ENCODE measurements at places on chromosomes 16 and 17. TPM values are rescaled to one million over a fixed set of nuclear protein-coding genes. Genes with fewer than 3 reads are reported as not detected.

DNA sequence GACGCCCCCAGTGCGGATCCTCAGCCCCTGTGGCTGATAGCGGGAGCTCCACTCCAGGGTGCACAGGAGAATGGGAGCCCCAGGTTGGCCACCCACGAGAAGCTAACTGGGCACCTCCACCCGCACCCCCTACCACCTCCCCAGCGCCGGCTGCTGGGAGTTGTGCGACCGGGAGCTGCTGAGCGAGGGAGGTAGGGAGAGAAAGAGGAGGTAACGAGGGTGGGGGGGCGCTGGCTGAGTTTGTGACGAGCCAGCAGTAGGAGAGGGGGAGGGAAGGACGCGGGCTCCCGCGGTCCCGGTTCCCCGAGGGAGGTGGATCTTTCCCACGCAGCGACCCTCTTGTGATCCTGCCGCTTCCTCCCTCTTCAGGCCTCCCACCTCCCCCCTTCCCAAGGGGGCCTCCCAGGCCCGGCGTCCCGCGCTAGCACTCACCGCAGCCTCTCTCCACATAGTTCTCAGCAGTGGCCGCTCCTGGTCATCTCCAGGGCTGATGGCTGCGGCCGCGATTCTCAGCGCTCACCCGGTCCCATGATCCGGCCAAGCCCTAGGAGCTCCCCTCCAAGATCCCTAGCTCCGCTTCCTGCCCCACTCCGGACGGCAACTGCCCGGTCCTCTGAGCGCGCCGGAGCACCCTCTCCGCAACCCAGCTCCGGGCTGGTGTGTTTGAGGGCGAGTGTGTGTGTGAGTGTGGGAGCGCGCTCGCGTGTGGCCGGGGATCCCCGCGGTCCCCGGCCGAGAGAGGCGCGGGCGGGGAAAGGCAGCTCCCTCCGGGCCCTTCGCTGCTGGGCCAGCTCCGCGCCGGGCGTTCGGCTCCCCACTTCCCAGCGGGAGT, at the start of gene GRIN2A:
Gene GRIN2A (minus strand): TSS at position 207 of the 832 bp plus-strand sequence. CDS start 2,017 bp downstream, outside the sequence.
- no peak for ATAC-seq

- peak; percentile 0 for ATAC-seq
These were observed 2.8 kb downstream of the TRAF4 start for GRCh38 chr17:28746611-28747050.

- ATAC-seq: no peak
These were observed 118.9 kb upstream of the IRX3 start for GRCh38 chr16:54405478-54405877.

- no peak for ATAC-seq
These were observed 18.2 kb downstream of the CES5A start for GRCh38 chr16:55856950-55857349.

- ATAC-seq: no peak
These were observed 656.6 kb downstream of the WWOX start for GRCh38 chr16:78755751-78756661.

GRCh38 chr16:3681206-3681605, 26.7 kb downstream of the DNASE1 start:
- ATAC-seq: no peak

DNA sequence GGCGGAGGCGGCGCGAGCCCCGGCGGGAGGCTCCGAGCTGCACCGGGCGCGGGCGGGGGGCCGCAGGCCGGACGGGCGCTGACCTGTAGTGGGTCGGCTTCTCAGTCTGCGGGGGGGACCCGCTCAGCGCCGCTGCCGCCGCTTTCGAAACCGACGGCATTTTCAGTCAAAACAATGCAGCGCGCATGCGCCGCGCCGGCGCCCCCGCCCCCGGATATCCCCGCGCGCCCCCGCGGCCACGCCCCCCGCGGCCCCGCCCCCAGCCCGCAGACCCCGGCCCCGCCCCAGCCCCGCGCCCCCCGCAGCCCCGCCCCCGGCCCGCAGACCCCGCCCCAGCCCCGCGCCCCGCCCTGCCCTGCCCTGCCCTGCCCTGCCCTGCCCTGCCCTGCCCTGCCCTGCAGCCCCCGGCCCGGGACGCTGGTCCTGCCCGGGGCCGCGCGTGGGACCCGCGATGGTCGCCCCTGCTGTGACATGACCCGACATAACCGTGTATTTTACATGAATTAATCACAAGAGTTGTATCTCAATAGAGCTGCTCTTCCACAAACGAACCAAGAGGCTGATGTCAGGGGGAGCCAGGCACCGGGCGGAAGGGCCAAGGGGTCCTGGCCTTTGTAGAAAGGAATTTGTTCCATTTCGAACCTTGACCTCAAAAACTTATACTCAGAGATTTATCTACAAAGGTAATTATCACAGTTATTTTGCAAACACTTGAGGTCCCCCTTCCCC, at the start of gene UNKL:
Gene UNKL (minus strand): TSS at position 173 of the 729 bp plus-strand sequence. CDS start 13 bp downstream, at position 160.
- ATAC-seq: peak; percentile 54

- no peak for ATAC-seq
These were observed 4.1 kb downstream of the ABCC1 start for GRCh38 chr16:15953477-15953876.

DNA sequence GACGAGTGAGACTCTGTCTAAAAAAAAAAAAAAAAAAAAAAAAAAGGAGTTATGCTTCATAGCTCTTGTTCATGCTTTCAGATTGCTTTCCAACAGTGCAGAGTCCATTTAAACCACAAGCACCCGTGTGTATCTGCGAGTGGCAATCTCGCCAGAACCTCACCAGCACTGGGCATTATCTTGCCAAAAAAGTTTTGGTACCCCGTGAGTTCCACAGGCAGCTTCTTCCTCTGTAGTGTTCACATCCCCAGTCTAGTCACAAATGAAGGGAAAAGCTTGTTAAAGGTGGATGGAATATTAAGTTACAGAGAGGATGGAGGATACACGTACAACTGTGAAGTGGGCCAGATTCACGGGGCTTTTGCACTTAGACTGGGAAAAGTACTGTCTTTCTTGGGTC, 33.5 kb downstream of the WSB1 start:
- ATAC-seq: no peak

DNA sequence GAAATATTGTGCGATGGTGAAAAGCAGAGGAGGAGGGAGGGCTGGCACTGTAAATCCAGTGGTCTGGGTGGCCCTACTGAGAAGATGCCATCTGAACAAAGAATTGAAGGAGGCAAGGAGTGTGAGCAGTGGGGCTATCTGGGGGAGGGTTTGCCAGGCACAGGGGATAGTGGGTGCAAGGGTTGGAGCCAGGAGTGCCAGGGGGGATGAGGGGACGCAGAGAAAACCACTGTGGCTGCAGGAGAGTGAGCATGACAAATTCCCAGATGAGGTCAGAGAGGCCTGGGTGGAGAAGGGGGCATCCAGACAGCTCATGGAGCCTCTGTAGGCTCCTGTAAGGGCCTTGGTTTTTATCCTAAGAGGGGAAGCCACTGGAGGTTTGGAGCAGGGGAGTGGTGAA, 4.8 kb downstream of the XYLT2 start:
- ATAC-seq: no peak

- ATAC-seq: peak; percentile 41
These were observed 12.9 kb downstream of the CMIP start for GRCh38 chr16:81457326-81458133.

DNA sequence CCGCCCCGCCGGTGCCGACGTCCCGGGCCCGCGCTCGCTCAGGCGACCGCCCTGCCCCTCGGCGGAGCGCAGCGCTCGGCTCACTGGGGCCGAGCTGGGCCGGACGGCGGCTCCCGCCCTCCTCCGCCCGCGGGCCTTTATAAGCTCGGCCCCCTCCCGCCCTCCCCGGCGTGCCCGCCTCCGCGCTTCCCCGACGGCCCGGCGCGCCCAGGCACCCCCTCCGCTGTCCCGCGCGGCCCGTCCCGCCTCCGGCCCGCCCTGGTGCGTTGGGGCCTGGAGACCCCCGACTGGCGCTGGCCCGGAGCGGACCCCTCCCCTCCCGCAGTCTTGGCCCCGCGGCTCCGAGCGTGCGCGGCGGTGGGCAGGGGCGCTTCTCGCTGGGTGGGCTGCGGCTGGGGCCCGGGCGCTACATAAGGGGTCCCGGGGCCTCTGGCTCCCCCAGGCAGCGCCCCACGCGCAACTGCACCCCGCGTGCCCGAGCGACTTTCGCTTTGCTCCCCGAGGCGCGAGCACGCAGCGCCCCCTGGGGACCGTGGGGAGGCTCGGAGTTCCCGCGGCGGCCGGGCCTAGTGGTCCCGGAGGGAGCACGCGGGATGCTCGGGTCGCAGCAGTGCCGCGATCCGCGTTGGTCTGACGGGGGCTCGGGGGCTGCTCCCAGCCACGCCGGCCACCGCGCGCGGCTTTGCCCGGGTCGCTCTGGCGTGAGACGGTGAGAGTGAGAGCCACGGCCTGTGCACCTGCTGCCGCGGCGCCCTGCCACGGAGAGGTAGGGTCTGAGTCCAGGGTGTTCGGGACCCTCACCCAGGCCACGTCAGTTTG, at the start of gene PIEZO1:
Gene PIEZO1 (minus strand): TSS at position 115 of the 819 bp plus-strand sequence. CDS start 256 bp downstream, outside the sequence.
- ATAC-seq: peak; percentile 60

DNA sequence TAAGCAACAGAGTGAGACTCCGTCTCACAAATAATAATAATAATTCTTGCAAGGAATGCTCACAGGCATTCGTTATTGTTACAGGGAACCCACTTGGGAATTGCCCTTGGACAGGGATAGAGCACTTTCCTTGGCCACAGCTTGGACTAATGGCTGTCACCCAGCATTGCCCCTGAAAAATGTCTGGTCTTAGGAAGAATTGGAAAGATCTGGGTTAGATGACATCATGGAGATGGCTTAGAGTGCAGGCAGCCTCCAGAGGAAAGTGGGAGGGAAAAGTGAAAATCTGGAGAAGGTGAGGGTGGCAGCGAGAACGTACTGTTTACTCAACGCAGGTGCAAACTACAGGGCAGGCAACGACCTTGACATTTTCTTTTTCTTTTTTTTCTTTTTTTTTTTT, 59.3 kb upstream of the MRTFB start:
- no peak for ATAC-seq

GRCh38 chr17:70084476-70084875, 9.5 kb downstream of the KCNJ16 start:
- ATAC-seq: no peak

GRCh38 chr17:56681561-56682266, 88.2 kb downstream of the NOG start:
- ATAC-seq: no peak

- peak; percentile 4 for ATAC-seq
These were observed 3.0 kb downstream of the SOX15 start for GRCh38 chr17:7586673-7587419.

GRCh38 chr16:31664683-31665482, 137.2 kb downstream of the AHSP start:
- peak; percentile 56 for ATAC-seq

DNA sequence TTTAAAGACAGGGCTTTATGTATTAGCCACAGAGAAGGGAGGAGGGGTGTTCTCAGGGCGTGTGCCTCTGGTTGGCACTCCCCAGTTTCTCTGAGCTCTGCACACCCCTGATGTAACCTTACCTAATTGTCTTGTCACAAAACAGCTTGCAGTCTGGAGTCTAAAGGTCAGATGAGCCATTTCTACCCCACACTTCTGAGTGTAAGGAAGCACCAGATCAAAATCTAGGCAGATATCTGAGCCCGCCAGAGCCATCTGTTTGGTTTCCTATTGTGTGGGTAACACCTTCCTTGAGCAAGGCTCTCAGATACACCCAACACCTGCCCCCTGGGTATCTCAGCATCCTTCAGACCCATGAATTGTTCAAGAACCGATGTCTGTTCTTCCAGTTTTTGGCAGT, 15.5 kb downstream of the CDH1 start:
- ATAC-seq: peak; percentile 71

GRCh38 chr16:24538756-24539294, 541 bp upstream of the RBBP6 start:
- ATAC-seq: peak; percentile 39

DNA sequence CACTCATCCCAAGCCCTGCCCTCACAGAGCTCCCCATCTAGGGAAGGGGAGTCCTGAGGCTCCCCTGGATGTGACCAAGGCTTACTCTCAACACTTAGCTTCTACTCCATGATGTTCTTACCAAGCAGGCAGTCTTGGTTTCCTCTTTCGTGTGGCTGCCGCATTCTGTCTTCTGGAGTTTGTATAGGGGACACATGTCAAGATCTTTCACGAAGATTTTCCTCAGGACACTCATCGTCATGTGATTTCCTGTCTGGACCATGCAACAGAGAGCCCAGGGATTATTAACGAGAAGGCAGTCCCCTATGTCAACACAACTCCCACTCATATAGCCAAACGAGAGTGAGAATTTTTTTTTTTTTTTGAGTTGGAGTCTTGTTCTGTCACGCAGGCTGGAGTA, 10.4 kb downstream of the PRSS54 start:
- ATAC-seq: no peak

DNA sequence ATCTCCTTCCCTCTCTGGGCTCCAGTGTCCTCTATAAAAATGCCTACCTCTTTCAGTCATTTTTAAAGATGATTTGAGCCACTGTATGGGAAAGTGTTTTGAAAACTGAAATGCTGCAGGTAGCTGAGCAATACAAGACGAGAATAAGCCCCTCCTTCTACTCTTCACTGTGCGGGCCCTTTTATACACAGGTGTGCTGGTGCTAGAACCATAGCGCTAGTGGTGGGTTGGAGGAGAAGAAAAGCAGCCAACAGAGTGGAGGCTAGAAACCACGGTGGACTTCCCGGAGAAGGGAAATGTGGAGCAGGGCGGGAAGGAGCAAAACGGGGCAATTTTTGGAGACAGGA, 58.2 kb upstream of the DLX4 start:
- no peak for ATAC-seq

GRCh38 chr17:35895636-35896587, 15.8 kb upstream of the CCL5 start:
- ATAC-seq: no peak

GRCh38 chr16:1887711-1888354, 15.9 kb upstream of the MEIOB start:
- no peak for ATAC-seq

GRCh38 chr17:28404007-28404406, 2.0 kb downstream of the SLC46A1 start:
- ATAC-seq: no peak

GRCh38 chr17:72913142-72913682, 179.3 kb downstream of the SLC39A11 start:
- no peak for ATAC-seq

TBC1D3C gene
- total RNA-seq: not detected

NPB gene
- total RNA-seq: 0.24 TPM

PPP1R27 gene
- 0.24 TPM for total RNA-seq

TPSB2 gene
- total RNA-seq: 4.5 TPM

PRSS21 gene
- 6.9 TPM for total RNA-seq

RPH3AL gene
- 10.0 TPM for total RNA-seq

PNPO gene
- 33.3 TPM for total RNA-seq

CCL17 gene
- 1.6 TPM for total RNA-seq

CD300H gene
- not detected for total RNA-seq

CCL5 gene
- 0.56 TPM for total RNA-seq

All from esophagus mucosa (tissue), 1 donor.